ENCODE measurements at places on chromosomes 16 and 17.
A peak's percentile ranks its signal among the peaks of the same experiment; 100 is the strongest.

DNA sequence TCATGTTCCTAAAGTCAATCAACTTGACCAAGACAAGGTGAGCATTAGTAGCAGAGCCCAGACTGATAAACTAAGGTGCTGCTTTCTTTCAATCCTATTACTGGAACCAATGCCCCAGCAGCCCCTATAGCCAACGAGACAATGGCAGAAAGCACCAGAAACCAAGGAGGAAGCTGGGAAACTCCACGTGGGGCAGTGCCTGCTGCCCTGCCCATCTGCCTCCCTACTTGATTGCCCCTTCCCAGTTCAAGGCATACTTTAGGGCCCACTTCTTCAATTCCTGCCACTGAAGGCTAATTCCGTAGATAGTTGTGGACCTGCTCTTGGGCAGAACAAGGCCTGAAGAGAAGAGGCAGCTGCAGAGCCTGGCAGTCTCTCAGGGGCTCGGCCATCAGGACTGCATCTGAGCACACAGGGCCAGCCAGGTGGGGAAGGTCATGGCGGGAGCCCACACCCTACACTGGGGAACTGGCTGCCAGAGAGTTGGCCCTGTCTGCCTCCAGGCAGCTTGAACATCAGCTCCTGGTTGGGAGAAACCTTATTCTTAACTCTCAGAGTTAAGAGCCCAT, 30.9 kb downstream of the WSB1 start:
- no peak for DNase-seq

DNA sequence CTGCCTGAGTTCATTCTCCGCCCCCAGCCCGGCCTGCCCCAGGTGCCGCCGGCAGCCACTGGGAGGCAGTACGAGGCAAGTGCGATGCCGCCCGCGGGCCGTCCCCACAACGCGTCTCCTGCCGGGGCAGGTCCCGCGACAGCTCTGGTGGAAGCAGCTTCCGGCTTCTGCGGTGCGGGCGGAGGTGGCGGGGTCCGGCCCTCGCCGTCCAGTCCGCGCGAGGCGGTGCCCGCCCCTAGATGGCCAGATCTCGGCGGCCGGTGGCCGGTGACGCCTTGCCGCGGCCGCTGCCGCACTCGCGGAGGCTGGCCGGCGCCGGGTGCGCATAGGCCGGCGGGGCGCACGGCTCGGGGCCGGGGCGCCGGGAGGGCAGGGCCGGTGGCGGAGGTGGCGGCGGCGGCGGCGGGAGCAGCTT, 1.8 kb downstream of the GJD3 start:
- DNase-seq: no peak

- no peak for DNase-seq
Observed at GRCh38 chr17:77286641-77287431, 146.1 kb downstream of the SEC14L1 start.

- DNase-seq: peak; percentile 49
Observed at GRCh38 chr16:11078812-11079459, 134.6 kb downstream of the CLEC16A start.

- DNase-seq: no peak
Observed at GRCh38 chr17:3843935-3844516, 2.0 kb downstream of the NCBP3 start.

DNA sequence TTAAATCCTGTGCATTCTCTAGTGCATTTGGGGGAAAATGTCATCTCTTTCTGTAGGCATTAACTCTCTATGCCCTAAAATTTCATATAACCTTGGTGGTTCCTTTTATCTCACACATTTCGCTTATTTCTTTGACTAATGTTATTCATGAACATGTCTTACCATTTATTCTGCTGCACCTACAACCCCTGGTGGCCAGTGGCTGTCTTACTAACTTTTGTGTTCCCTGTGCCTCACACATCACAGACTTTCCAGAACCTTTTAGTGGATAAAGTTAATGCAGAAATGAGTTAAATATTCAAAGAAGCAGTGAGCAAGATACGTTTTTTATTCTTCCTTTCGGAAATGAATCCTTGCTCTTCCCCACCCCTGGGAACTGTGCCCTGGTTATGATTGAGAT, 111.9 kb downstream of the CDH13 start:
- DNase-seq: no peak

- DNase-seq: no peak
Observed at GRCh38 chr17:64236827-64237403, 26.1 kb downstream of the TEX2 start.

DNA sequence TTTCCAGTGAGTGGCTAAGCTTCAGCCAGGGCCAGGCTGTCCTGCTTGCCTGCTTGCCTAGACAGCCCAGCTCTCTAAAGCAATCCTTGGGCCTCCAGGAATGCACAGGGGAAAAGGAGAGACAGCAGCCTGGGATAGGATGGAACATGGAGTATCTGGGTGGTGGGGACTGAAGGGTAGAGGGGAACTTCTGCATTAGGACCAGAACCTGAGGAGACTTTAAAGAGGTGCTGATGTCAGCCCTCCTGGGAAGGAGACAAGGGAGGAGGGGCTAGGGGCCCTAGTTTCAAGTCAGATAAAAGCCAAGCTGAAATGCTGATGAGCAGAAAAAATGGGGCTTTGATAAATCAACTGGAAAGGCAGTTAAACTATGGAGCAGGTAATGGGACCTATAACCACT, 1.8 kb downstream of the HOXB7 start:
- DNase-seq: no peak

- DNase-seq: no peak
Observed at GRCh38 chr17:29007860-29008455, 2.1 kb upstream of the SEZ6 start.

GRCh38 chr17:42116705-42117396, 4.3 kb downstream of the KAT2A start:
- DNase-seq: peak; percentile 86

DNA sequence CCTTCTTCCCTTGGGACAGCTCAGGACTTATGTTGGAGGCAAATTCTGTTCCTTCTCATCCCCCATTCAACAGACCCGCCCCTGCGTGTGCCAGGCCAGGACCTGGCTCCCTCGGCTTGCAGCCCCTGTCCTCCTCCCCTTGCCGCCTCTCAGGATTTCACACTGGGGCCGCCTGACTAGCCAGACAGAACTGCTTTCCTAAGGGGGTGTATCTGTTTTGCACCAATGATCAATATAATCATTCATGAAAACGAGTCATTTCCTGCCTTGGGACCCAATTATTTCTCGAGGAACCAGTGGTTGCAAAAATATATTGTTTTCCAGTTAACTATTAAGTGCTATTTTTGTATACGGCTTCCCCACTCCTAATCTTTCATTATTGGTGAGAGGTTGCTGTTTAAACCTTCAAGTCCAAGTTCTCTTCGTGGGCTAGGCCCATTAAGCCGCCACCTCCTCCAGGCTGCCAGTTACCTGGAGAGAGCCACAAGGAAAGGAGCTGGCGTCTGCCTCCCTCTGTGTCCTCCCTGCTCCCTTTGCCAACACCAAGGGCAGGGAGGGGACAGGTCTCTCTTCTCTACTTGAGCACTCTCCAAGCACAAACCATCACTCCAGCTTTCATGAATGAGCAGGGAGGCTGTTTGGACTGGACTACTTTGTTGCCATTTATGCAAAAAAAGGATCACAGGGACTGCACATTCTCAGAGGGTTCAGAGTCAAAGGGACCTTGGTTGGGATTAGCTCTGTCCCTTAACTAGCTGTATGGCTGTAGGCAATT, 8.9 kb downstream of the DCAKD start:
- DNase-seq: no peak

- no peak for DNase-seq
Observed at GRCh38 chr17:77572851-77573250, 385.7 kb upstream of the TNRC6C start.

- DNase-seq: peak; percentile 41
Observed at GRCh38 chr16:29198731-29199521, 207.6 kb downstream of the NPIPB11 start.

DNA sequence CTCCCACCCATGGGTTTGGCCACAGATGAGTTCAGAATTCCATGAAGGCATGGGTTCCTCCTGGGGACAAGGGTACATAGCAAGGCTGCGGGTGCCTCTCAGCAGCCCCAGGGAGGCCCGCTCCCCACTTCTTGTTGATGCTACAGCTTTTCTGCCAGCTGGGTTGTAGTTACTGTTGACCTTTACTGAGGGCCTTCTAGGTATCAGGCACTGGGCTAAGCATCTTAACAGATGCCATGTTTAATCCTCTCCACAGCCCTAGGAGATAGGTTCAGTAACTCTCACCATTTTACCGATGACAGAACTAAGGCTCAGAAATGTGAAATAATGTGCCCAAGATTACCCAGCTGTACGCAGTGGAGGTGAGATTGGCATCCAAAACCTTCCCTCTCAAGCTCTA, 54.3 kb upstream of the DLX4 start:
- DNase-seq: no peak

DNA sequence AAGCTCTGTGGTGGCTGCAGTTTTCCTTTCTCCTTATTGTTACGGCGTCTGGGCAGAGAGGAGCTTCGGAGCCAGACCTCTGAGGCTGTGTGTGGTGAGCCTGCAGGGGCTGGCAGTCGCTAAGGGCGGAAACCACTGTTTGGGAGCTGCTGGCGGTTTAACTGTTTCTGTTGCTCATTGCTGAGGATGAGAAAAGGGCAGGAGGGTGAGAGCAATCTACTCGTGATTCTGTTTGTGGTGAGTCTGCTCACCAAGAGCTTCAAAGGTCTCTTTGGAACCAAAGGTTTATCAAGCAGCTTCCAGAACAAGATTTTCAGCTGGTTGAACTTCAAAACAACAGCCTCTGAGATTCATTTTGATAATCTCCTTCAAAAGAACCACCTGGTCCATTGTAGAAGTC, 143.9 kb downstream of the ANKFN1 start:
- no peak for DNase-seq

Measured in left forelimb (tissue), 1 donor.